Esophagus squamous epithelium (tissue), 5 donors: ENCODE measurements at places on chromosomes 7 and 10.

GRCh38 chr7:137942484-137943115 is 59.3 kb downstream of the CREB3L2 start:
- no peak for DNase-seq

DNA sequence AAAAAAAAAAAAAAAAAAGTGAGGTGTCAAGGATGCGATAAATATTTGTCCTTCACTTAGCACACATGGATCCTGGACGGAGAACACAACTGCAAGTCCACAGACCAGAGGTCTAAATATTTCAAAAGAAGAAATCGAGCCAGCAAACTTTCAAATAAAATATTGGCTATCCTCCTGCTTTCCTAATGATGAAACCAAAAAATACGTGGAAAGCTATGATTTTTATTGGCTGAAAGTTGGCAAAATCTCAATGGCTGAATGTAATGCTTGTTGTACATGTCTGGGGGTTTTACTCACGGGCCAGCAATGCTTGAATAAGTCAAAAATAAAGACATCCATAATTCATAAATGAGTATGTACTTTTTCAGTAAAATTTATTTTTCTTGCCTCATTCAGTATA is 19.0 kb upstream of the MGMT start:
- DNase-seq, result no peak

DNA sequence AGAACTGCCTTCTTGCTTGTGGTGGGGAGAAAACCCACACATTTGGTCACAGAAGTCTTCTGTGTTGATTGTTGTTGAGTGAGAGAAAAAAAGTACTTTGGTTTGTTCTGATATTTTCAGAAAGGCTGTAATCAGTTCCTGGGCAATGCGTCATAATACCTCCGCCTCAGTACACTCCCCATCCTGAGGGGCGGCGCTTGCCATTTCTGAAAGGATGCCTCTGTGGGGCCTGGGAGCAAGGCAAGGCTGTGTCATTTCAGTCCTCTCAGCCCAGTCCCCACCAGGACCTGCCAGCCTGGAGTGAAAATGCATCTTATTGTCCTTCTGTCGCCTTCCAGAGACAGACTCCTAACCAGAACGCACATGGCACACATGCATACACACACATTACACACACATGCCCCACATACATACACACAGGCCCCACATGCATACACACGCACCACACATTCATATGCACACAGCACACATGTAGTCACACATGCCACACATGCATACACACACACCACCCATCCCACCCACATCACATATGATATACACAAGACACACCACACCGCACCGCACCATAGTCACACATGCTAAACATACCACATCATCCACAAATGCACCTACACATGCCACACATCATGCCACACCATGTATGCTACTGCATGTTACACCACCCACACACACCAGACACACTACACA is 90.0 kb downstream of the CXCL12 start:
- DNase-seq, result no peak

GRCh38 chr10:66322777-66323176 is 603.1 kb upstream of the LRRTM3 start:
- DNase-seq, result no peak

DNA sequence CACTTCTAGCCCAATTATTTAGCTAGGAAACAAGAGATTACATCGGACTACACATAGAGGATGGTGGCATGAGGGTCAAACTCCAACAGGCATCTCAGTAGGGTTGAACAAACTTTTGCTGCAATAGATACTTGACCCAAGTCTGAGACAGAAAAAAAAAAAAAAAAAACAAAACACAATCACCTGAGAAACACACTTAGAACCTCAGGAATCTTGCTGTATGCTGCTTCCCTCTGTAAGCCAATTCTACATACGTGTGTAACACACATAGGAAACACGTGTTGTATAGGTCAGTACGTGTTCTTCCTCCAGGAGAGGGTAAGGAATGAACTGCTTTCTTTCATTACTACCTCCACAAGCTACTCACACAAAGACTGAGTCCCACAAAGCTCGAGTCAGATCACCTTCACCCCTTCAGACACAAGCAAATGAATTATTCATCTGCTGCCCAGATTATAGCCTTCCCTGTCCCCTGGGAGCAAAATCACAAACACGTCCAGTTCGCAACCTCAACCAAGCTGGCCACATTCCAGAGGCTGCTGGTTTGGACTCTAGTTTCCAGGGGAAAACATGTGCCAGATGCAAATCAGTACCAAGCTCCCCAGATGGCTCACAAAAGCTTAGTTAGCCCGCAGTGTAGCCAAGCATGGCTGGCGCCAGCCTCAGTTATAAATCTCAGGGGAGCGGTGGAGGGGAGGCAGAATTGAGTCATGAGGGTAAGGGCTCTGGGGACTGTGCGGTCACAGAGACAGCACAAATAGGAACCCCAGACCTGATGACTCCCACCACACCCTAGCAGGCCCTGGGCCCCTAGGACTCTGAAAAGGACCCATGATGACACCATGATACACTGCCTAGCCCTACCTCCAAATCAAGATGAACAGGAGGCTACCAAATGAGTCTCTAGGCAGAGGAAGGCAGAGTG is 15.1 kb downstream of the PSAP start:
- peak; percentile 32 for DNase-seq

DNA sequence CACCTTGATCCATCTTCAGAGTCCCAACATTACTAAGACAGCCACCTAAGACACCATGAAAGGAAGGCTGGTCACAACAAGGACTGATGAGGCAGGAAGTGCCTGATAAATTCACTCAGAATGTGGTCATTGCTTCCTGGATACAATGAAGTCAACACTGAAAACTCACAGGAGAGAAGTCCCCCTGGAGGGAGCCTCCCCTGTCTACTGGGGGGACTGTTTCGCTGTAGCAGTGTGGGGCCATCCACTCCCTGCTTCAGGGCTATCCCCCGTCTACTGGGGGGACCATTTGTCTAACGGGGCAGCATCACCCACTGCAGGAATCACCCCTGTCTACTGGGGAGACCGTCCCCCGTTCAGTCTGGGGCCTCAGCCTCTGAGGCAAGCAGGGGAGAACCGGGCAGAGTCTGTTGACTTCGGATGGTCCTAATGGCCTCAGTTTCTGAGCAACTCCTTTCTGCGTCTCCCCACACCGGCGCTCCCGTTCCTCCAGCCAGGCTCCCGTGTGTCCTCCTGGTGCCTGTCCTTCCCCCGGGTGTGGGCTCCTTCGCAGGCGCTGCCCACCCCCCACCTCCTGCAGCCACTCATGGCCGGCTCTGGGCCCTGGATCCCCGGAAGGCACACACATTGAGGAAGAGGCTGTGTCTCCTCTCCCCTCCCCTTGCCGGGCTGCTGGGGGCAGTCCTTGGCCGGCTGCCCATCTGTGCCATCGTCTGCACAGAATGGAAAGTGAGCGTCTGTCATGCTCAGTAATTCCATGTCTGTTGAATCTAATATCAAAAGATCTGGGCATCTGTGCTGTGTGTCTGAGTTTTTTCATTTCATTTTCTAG is 59.9 kb upstream of the DNAJB6 start:
- DNase-seq, result no peak

- peak; percentile 68 for DNase-seq
Measured at GRCh38 chr7:4744391-4745264, 30.8 kb upstream of the AP5Z1 start.

DNA sequence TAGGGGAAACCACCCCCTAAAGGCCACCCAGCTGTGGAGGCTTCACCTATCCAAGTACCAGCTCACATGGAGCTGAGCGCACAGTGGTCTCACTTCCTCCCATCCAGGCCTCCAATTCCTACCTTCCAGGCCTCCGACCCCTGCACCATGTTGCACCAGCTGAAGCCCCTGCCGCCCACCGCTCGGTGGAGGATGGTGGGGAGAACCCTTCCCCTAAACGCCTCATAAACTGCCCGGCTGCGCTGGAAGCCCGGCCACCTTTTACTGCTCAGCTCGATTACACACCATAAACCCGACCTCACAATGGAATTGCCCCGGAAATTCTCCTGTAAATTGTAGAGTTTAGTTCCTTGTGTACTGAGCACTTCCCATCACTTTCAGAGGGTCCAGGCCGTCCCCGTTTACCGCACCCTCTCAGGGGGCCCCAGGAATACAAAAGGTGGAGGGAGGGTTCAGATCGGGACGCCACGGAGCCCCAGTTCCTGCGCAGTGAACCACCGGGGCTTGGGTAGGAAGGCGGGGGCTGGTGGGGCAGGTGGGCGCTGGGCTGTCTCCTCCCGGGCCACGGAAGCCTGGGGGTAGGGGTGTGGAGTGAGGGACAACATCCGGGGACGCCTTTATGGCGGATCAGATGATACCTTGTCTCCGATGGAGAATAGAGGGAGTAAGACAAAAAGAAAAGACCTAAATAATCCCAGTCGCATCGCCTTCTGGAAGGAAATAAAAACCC is 1.4 kb upstream of the HOXA7 start:
- no peak for DNase-seq

DNA sequence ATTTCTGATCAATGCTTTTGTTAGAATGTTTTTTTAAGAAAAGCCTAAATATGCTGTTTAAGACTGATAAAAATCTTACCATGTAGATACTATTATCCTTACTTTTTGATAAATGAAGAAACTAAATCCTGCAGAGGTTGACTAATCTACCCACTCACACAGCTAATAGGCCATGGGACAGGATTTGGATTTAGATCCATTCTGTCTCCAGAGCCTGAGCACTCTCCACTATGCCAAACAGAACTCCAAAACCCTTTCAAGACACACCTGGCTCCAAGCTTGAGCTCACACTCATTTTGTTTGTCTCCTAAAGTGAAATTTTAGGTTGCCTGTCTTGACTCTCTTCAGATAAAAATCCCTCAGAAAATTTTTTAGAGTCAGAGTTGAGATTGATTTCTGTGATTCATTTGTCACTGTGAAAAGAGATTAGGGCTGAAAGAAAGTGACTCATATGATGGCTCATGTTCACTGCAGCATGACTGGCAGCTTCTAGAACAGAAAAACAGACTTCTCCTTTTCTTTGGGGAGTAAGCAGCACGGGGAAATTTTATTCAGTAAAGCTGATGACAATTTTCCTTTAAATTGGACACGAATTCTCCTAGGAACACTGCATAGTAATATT is 132.3 kb upstream of the POT1 start:
- DNase-seq, result no peak

GRCh38 chr10:74174521-74174920 is 23.5 kb downstream of the ADK start:
- no peak for DNase-seq

DNA sequence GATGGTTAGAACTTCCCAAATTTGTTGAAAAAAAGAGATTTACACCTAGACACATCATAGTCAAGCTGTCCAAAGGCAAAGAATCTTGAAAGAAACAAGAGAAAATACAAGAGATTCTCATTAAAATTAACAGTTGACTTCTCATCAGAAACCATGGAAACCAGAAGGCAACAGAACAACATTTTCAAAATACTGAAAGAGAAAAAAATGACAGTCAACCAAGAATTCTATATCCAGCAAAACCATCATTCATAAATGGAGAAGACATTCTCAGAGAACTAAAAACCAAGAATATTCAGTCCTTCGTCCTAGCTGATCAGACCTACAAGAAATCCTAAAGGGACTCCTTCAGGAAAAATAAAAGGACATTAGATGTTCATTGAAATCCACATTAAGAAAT is 90.6 kb downstream of the ARHGAP22 start:
- no peak for DNase-seq

DNA sequence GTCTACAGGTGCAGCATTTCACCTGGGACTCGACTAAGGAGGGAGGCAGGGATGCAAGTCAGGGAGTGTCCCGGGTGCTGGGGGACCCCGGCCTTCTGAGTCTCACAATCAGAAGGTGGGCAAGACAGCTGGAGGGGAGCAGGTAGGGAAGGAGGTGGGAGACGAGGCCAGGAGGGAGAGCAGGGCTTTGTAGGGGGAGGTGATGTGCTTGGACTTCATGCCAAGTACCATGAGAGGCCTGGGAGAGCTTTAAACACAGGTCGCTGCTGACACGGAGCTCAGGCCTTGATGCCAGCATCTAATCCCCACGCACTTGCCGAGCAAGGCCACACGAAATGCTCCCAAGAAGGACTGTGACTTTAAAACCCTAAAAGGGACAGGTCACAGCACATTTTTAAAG is 244.7 kb downstream of the ADARB2 start:
- no peak for DNase-seq

DNA sequence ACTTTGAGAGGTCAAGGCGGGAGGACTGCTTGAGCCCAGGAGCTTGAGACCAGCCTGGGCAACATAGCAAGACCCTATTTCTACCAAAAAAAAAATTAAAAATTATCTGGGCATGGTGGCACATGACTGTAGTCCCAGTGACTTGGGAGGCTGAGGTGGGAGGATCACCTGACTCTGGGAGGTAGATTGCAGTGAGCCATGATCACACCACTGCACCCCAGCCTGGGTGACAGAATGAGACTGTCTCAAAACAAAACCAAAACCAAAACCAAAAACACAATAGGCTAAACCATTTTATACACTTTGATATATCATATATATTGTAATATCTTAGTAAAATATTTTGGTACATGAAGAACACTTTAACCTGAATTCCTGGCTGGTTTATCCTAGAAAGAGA is 101.6 kb downstream of the RAPGEF5 start:
- no peak for DNase-seq

GRCh38 chr10:34121781-34122622 is 693.1 kb downstream of the PARD3 start:
- DNase-seq, result no peak

- DNase-seq, result no peak
Measured at GRCh38 chr7:5661942-5662341, 119.5 kb downstream of the RNF216 start.

DNA sequence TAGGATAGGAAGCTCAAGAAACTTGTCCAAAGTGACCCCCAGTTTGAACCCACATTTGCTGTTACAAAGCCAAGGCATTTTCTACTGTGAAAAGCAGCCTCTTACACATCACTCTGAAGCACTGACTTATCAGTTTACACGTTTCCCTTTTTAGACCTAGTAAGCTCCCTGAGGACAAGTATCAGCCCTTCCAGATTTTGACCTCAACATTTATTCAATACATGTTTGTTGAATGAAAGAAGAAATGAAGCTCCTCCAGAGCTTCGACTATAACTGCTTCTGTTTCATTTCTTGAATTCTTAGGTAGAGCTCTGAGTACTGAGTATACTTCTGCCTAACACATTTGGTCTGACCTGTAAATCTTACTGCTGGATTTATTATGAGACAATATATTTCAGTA is 2.7 kb downstream of the WASL start:
- no peak for DNase-seq

- no peak for DNase-seq
Measured at GRCh38 chr10:62996925-62997324, 136.2 kb upstream of the NRBF2 start.

DNA sequence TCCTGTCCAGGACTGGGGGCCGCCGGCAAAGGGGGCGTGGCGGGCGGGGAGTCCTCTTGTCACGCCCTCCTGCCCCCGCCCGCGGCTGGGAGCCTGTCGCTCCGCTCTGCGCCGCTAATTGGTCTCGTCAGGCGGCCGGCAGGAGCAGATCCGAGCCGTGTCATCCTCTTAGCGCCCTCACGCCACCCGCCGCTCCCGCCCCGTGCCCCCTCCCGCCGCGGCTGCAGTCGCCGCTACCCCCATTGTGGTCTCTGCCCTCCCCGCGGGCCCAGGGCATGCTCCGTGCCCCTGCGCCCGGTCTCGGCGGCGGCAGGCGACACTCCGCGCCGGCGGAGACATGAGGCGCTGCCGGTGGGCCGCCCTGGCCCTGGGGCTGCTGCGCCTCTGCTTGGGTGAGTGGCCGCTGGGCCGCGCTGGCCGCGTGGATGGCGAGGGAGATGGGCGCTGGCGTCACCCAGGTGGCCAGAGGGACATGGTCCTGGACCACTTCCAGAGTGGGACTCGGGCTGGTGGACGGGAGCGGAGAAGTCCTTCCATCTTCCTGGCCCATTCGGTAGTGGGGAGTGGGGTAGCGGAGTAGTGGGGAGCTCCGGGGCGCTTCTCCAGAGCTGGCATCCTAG is at the start of gene CDHR1:
Gene CDHR1 (plus strand): TSS at position 114 of the 620 bp plus-strand sequence. CDS start 224 bp downstream, at position 338.
- no peak for DNase-seq

GRCh38 chr7:106016331-106016730 is 53.3 kb downstream of the CDHR3 start:
- no peak for DNase-seq
